ENCODE measurements at places on chromosomes 1 and 21.
A peak's percentile ranks its signal among the peaks of the same experiment; 100 is the strongest.

GRCh38 chr1:101017448-101017847 is 8.1 kb downstream of the DPH5 start:
- no peak for DNase-seq

DNA sequence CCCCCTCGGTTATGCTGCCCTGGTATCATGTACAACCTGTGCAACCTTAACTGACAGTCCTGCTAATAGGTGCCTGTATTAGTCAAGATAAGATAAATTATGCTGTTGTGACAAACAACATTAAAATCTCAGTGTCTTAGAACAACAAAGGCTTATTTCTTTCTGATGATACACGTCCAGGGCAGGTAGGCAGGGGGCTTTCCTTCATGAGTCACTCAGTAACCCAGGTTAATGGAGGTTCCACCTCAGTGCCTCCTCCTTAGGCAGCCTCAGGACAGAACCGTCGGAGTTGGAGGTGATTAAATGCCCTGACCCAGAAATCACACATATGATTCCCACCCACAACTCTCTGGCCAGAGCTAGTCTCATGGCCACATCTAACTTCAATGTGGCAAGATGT is 94.6 kb upstream of the CASZ1 start:
- DNase-seq: no peak

DNA sequence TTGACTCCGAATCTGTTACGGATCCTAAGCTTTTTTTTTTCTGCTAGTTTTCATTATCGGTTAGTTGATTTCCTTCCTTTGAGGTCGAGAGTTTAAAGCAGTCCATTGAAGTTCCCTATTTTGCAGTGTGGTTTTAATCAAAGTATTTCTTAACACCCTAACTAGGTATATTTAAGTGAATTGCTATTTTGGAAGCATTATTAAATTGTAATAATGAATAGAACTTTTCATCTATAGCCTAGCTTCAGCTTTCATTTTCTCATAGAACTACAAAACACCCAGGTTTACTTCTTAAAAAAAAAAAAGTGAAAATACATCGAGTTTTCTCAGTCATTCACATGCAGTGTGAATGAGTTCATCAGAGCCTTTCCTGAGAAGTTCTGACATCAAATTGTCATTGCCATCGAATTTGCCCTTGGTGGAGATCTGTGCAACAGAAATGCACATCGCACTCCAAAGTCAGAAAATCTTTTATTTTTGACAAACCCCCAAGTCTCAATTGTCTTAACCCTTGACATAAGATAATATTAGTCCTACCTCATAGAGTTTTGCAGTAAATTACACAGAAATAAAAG is 1.1 kb upstream of the LBR start:
- DNase-seq: no peak

DNA sequence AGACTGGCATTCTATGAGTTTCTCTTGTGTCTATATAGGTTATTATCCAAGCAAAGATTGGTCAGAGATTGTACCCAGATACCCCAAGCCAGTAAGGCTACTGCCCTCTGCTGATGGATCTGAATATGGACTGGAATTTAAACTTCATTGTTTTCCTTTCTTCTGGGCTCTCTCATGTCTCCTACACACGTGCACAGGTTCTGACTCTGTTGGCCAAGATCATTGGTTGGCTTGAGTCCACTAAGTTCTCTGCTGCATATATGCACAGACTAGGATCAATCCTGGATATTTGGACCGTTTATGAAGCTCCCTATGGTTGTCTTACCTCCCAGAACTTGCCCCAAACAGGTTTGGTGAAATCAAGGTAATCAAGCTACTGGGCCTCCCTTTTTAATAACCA is 69.7 kb downstream of the CC2D1B start:
- DNase-seq: peak; percentile 15

DNA sequence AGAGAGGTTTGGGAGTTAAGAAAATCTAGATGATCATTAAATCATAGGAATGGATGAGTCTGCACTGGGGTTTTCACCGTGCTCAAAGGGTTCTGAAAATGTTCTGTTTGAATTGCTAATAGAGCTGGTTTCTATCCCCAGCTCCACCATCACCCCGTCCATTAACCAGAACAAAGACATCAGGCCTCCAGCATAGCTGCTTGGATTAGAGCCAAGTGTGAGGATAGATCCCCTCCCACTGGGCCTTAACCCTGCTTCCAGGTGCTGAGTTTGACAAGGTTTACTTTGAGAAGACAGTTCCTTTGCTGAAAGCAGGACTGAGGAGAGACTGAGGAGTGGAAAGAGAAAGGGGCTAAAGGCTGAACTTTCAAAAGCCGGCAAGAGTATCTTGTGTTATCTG is 48.3 kb downstream of the MPZL1 start:
- DNase-seq: no peak

- no peak for DNase-seq
These were observed 33.1 kb downstream of the NPHP4 start for GRCh38 chr1:5959087-5959486.

GRCh38 chr1:41160498-41161110 is 81.5 kb downstream of the SCMH1 start:
- no peak for DNase-seq

GRCh38 chr1:243421784-243422183 is 165.9 kb downstream of the SDCCAG8 start:
- no peak for DNase-seq

- DNase-seq: no peak
These were observed 2.5 kb downstream of the WNT9A start for GRCh38 chr1:227944931-227945890.

GRCh38 chr1:28295936-28296335 is 32.9 kb upstream of the MED18 start:
- DNase-seq: no peak

- peak; percentile 21 for DNase-seq
These were observed 36.7 kb downstream of the ZNF695 start for GRCh38 chr1:246971090-246971721.

DNA sequence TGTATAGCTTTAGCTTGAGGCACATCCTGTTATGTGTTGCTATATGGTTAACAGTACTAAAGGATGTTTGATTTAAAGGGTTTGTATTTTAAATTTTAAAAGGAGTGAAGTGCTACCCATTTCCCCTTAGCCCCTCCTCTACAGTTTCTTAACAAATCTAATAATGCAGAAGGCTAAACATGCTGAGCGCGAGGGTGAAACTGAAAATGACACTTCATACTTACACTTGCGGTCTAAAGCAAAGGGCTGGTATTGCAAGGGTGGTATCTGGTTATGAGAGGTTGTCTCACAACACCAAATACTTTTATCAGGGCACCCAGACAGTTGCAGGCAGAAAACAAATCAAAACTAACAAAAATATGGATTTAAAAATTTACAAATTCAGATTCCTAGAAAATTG is 172.3 kb downstream of the SIPA1L2 start:
- no peak for DNase-seq

- no peak for DNase-seq
These were observed 805 bp downstream of the GRHL3 start for GRCh38 chr1:24319962-24320361.

- DNase-seq: no peak
These were observed 81.0 kb downstream of the CNIH3 start for GRCh38 chr1:224696891-224697765.

DNA sequence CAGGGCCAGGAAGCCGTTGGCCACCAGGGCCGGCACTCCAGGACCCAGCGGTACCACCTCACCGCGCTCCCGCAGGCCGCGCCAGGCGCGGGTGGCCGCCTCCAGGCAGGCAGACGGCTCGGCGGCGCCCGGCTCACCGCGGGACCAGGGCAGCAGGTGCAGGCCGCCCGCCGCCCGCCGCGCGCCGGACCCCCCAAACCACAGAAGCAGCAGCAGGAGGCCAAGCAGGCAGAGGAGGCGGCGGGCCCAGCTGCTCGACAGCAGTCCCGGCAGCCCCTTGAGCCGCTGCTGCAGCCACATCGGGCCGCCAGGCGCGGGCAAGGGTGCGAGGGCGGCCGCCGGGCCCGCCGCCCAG is 312 bp downstream of the KIAA2013 start:
- no peak for DNase-seq

- no peak for DNase-seq
These were observed 147.6 kb downstream of the PBX1 start for GRCh38 chr1:164706606-164706987.

DNA sequence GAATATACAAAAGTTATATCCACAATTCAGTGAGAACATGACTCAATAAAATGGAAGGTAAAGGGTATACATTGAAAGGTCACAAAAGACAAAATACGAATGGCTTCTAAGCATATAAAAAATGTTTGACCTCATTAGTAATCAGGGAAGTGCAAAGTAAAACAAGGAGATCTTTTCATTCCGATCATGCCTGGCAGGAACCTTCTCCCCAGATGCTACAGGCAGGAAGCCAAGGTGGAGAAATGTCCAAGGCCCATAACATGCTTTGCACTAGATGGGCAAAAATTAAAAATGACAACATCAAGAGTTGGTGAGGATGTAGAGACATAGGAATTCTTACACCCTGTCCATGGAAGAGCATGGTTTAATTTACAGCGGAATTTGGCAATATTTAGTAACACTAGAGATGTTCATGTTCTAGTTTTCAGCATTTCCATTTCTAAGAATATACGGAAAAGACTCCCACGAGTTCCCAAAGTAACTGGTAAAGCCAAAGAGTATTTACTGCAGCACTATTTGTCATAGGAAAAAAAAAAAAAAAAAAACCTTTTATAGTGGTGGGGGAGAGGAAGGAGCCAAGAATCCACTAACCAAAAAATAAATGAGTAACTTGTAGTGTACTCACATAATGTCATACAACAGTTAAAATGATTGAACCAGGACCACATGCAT is 184.5 kb upstream of the KAZN start:
- no peak for DNase-seq

- DNase-seq: no peak
These were observed 24.7 kb downstream of the KNCN start for GRCh38 chr1:46526691-46527291.

- DNase-seq: no peak
These were observed 12.0 kb downstream of the CLEC20A start for GRCh38 chr1:178484698-178485225.

DNA sequence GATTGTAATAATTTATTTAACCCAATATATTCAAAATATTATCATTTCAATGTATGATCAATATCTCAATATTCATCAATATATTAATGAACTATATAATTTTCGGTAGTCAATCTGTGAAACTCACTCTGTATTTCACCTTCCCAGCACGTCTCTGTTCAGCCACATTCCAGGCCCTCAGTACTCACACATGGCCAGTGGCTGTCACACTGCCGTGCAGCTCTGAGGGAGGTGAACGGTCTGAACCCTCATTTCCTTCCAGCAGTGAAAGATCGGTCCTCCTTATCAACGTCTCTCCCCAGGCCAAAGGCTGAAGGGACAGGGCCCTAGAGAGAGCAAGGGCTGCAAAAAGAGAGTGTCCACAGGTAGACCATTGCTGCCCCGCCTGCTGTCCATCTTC is 39.5 kb upstream of the ZNF124 start:
- no peak for DNase-seq

GRCh38 chr1:175341631-175342429 is 149.3 kb upstream of the KIAA0040 start:
- no peak for DNase-seq

- no peak for DNase-seq
These were observed 51.0 kb downstream of the PLPPR4 start for GRCh38 chr1:99315305-99315704.

All from GM06990 (cell line).